Activated naive CD4-positive, alpha-beta T cell treated with anti-CD3 and anti-CD28 coated beads, Interleukin-2, amount 10 ng/mL, durations not matched to agents 7 days and 5 days (primary cell): ENCODE measurements at places on chromosomes 16 and 17.

DNA sequence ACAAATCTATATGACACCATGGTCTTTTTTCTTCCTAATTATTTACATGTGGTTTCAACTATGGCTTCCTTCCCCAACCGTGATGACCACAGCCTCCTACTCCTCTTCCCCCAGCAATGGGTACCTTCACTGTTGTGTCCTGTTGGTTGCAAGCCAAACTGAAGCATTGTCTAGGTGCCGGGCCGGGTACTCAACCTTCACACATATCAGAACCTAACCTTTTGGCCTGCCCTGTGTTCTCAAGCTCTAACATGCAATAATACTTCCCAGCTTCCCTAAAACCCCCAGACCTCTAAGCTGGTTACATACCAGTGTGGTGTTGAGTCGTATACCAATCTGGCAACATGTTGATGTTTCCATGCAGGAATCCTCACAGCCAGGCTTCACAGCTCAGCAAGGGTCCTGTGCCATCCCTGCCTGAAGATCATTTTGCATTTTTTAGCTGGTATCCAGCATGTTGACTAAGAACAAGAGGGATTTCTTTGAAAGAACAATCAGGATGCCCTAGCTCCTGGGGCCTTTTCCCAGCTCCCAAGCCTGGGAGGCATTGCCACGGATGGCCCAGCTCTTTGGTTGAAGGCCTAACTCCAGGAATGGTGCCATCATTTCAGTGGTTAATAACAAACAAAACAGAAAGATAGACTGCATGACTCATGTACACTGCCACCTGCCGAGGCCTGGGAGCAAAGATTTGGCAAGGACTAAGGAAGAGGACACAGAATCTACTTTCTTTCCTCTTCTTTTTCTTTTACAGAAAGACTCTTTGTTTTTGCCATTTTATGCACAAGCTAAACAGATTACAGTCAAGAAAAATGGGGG lies 373.7 kb upstream of the SALL1 start:
- H3K4me1 ChIP-seq = no peaks in the 10 kb centered on the region
- H3K4me3 ChIP-seq = no peak overlapping the region
- H3K27ac ChIP-seq = no peak overlapping the region
- DNase-seq = no peak
- H3K27me3 ChIP-seq = no peaks in the 10 kb centered on the region

DNA sequence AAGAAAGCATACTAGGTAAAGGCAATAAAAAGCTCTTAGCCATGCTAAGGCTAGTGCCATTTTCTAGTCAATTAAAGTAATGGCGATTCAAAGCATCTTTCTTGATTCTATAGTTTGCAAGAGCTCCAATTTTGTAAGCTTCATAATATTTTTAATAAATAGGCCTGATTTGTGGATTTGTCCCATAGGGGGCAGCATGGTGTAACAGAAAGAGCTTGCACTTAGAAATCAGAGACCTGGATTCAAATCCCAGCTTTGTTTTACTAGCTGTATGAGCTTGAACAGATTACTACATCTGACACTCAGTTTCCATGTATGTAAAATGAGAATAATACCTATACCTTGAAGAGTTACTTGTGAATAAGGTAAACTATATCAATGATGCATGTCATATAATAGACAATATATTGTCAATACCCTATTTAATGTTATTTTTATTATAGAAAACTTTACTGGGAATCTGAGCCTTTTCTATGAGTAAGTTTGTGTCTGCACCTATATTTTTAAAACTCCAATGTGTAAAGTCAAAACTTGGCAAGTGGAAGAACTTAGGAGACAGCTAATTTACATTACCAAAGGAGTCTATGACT lies 93.6 kb upstream of the NOG start:
- H3K27ac ChIP-seq = no peak overlapping the region
- H3K4me1 ChIP-seq = no peaks in the 10 kb centered on the region
- no peaks in the 10 kb centered on the region for H3K36me3 ChIP-seq
- peaks cover 12% of the 10 kb centered on the region for H3K27me3 ChIP-seq
- no peak overlapping the region for H3K4me3 ChIP-seq

DNA sequence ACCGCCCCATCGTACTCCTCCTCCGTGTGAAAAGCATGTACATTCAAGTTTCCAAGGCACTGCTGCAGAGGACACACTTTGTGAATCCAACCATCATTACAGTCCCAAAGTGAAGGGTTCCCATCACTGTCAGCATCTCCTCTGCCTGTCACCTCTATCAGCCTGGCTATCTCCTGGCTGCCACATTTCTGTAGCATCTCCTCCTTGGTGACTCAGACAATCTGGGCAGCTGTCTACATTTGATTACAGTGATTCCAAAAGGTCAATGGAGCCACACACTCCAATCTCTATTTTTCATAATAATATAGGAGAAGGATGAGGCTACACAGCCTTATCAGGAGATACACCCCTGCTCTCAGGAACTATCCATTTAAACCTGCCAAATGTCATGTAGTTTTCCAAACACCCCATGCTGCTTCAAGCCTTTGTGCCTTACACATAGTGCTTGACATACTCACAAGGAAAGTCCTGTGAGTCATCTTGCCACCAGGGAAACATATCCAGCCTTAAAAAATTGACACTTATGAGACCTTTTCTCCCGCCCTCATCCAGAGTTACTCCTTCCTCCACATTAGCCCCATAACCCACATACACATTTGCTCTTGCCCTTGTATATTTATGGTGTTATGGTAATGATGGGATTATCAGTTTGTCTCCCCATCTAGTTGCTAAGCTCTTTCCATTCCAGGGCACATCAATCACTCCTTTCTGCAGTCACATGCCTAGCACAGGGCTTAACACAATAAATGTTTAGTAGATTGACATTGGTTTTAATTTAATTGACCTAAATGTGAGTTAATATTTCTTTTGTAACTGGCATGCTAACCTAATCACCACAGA lies 250.1 kb upstream of the CDH5 start:
- no peak overlapping the region for H3K4me3 ChIP-seq
- no peak for DNase-seq
- no peaks in the 10 kb centered on the region for H3K36me3 ChIP-seq
- no peaks in the 10 kb centered on the region for H3K4me1 ChIP-seq
- no peak overlapping the region for H3K27ac ChIP-seq

DNA sequence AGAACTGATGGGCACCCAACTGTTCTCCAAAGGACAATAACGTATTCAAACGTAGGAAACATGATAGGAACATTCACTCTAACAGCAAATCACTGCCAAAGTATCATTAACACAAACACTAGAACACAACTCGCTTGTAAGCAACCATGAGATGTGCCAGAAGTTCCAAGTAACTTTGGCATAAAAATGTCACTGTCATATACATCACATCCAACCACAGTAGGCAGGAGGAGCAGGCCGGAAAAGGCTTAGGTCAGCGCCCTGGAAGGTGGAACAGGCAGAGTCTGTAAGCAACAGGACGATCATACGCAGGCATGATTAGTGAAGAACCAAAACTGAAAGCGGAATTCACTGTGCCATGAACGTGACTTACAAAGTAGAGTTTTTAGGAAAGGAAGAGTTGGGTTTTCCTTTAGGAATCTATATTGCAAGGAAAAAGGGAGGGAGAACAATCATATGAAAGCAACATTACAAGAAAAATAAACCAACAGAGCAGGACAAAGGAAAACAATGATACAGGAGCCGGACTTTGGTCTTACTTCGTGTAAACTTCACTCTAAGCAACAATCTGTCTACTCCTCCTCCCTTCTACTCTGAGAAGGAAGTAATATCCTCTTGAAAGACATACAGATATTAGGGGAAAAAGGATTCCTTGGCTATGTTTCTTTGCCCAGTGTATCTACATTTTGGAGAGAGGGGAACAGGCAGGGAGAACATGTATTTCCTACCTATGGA lies 52.3 kb downstream of the YWHAE start:
- peak overlapping the region; percentile 9 for H3K4me3 ChIP-seq
- DNase-seq = no peak
- H3K27me3 ChIP-seq = no peaks in the 10 kb centered on the region

DNA sequence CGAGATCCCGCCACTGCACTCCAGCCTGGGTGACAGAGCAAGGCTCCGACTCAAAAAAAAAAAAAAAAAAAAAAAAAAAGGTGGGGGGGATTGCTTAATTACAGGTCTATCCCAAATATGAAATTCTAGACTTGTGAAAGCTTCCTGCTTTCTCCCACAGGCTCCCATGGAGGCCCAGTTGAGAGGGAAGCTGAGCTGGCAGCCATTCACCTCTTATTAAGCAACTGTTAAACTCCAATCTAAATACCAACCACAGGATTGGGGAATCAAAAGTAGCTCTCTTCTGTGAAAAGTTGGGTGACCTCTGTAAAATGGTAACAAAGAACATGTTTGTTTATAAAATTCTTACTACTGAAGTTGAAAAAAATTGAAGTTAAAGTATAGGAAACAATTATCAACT lies 45.8 kb upstream of the STAC2 start:
- no peaks in the 10 kb centered on the region for H3K4me1 ChIP-seq
- H3K36me3 ChIP-seq = peaks cover 11% of the 10 kb centered on the region
- H3K27ac ChIP-seq = no peak overlapping the region
- H3K27me3 ChIP-seq = no peaks in the 10 kb centered on the region

DNA sequence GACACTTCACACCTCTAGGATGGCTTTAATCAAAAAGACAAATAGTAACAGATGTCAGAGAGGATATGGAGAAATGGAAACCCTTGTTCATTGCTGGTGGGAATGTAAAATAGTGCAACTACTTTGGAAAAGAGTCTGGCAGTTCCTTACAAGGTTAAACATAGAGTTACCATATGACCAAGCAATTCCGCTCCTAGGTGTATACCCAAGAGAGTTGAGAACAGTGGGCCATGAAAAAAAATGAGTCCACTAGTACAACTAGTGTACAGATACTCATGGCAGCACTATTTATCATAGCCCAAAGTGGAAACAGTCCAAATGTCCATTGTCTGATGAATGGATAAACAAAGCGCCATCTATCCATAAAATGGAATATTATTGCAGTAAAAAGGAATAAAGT lies 39.1 kb downstream of the OR1D5 start:
- H3K4me3 ChIP-seq = no peak overlapping the region
- no peak overlapping the region for H3K27ac ChIP-seq
- DNase-seq = no peak
- peaks cover 42% of the 10 kb centered on the region for H3K36me3 ChIP-seq
- no peaks in the 10 kb centered on the region for H3K4me1 ChIP-seq
- H3K27me3 ChIP-seq = no peaks in the 10 kb centered on the region

DNA sequence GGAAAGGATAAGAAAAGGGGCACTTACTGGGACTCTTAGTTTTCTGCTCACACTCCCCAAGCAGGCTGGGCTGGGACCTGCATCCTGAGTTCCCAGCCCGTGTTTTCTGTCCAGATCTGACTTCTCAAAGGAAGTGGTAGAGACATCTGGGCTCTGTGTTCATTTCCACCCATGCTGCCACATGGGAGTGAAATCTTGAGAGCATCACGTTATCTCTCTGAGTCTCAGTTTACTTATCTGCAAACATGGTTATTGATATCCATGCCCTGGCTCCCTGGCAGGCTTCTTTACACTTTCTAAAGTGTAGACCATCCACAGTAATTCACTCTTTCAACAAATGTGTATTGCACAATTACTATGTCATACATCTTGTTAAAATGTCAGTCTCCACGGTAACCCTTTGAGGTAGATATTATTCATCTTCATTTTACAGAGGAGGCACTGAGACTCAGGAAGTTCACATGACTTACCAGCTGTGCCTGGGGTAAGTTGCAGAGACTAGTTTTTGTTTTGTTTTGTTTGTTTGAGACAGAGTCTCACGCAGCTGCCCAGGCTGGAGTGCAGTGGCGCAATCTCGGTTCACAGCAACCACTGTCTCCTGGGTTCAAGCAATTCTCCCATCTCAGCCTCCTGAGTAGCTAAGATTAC lies 3.4 kb downstream of the ZNF688 start:
- peaks cover 10% of the 10 kb centered on the region for H3K36me3 ChIP-seq
- H3K27ac ChIP-seq = peak overlapping the region; percentile 99
- DNase-seq = peak; percentile 72
- H3K27me3 ChIP-seq = peaks cover 10% of the 10 kb centered on the region
- H3K4me3 ChIP-seq = peak overlapping the region; percentile 70

GRCh38 chr16:56113223-56113622 lies 78.1 kb upstream of the GNAO1 start:
- peaks cover 25% of the 10 kb centered on the region for H3K27me3 ChIP-seq
- no peak overlapping the region for H3K27ac ChIP-seq
- no peak overlapping the region for H3K4me3 ChIP-seq
- no peak for DNase-seq
- no peaks in the 10 kb centered on the region for H3K4me1 ChIP-seq

- no peak overlapping the region for H3K27ac ChIP-seq
- no peak for DNase-seq
- no peaks in the 10 kb centered on the region for H3K27me3 ChIP-seq
- H3K4me3 ChIP-seq = no peak overlapping the region
- peaks cover 35% of the 10 kb centered on the region for H3K4me1 ChIP-seq
- peaks cover 27% of the 10 kb centered on the region for H3K36me3 ChIP-seq
Observed at GRCh38 chr17:17484451-17484899, 7.7 kb downstream of the MED9 start.

DNA sequence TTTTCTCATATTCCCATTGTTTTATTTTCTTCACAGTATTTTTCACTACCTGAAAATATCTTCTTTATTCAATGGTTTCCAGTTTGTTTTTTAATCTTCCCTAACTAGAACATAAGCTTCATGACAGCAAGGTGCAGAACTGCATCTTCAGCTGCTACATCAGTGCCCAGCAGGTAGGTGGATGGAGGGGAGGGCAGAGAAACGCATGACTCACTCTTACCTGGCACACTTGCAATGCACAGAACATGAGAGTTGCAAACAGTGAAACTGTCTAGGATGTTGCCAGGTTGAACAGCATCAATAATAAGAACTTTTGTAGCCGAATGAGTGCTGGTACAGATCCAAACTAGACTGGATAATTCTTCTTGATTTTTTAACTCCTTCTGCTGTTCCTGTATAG lies 127.1 kb downstream of the SPAG9 start:
- DNase-seq = no peak
- no peaks in the 10 kb centered on the region for H3K4me1 ChIP-seq
- H3K27me3 ChIP-seq = no peaks in the 10 kb centered on the region
- peaks cover 41% of the 10 kb centered on the region for H3K36me3 ChIP-seq

DNA sequence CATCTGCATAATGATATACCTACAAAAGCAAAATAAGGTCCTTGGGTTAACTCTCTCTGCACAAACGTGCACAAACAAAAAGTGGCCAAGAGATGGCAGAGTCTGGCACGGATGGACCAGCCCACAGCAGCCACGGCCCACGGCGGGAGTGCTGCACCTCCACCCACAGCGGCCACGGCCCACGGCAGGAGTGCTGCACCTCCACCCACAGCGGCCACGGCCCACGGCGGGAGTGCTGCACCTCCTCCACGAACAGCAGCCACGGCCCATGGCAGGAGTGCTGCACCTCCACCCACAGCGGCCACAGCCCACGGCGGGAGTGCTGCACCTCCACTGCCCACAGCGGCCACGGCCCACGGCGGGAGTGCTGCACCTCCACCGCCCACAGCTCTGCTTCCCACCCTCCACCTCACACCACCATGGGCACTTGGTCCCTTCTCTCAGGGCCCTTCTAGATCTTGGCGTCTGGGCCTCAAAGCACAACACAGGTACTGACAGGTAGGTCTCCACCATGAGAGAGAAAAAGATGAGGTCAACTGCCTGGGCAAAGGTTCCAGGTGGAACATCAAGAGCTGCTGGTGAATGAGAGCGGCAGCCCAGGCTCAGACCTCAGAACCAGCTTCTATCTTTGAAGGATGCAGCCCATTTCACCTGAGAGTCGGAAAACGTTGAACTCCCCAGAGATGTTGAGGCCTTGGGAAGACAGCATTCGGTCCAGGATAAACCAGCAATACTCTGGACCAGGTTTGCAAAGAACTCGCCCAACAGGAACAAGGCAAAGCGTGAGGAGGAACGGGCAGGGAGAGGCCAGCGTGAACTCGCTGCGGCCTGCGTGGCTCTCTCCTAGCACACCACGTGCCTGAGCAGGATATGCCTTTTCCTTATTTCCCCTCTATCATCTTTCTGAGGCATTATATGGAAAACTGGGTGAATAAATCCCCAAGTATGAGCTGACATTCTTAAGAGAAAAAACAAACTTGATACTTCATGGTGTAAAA lies 124.5 kb downstream of the ZNF778 start:
- DNase-seq = no peak
- peaks cover 47% of the 10 kb centered on the region for H3K4me1 ChIP-seq
